ENCODE measurements at places on chromosomes 11 and 22.

- DNase-seq = no peak
Observed at GRCh38 chr11:15374418-15374817, 259.7 kb downstream of the INSC start.

GRCh38 chr11:106854429-106854828, 163.8 kb downstream of the GUCY1A2 start:
- DNase-seq = no peak

GRCh38 chr11:124012697-124013096, at the start of gene OR10G4:
Gene OR10G4, plus strand, starts transcription at chr11:124012997. Its CDS starts 2,578 bp downstream, at chr11:124015575.
- DNase-seq = no peak

DNA sequence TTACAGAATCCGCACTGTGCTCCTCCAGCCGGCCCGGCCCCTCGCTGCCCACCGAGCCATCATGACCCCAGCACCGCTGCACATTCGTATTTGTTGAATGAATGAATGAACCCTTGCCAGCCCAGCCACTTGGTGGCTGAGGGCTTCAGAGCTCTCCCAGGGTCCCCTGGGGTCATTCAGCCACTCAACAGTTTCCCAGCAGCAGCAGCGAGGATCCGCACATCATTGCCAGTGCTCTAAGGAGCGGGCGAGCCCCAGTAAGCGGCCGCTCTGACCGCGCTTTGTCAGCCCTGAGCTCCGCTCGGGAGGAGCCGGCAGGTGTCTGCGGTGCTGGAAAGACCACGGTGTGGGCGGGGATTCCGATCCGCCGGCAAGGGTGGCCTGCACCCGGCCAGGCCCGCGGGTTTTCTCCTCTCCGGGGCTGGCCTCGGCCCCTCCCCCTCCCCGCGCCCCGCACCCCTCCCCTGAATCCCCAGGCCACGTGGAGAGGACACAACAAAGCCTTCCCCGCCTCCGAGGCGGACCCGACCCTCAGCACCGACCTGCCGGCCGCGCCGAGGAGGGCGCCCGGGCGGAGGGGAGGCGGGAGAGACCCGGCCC, 563 bp downstream of the BID start:
- peak; percentile 80 for DNase-seq

DNA sequence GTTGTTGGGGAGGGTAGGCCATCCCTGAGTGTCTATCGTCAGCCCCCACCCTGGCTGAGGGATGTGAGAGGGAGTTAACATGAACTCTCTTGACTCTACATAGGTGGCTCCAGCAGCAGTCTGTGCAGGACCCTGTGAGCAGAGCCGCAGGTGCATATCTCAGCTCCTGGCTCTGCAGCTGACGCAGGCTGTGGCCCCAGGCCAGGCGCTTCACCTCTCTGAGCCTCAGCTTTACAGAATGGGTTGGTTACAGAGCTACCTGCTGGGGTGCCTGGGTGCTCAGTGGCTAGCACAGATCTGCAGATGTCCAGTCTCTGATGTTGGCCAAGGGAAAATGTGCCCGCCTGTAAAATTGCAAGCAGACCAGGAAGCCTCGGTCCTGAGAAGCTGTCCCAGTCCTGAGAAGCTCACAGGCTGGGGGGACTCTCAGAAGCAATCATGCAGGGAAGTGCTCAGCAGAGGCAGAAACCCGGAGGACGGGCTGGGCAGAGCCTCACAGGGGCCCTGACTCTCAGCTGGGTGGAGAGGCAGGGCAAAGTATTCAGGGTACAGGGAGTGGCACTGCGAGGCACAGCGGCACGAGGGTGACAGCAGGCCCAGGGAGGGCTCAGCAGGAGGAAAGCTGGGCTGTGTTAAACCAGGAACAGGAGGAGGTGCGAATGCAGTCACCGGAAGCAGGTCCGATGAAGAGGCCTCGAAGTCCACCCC, 15.9 kb upstream of the LRP5 start:
- DNase-seq = no peak

GRCh38 chr22:48713272-48714205, 1114.1 kb downstream of the BRD1 start:
- no peak for DNase-seq

DNA sequence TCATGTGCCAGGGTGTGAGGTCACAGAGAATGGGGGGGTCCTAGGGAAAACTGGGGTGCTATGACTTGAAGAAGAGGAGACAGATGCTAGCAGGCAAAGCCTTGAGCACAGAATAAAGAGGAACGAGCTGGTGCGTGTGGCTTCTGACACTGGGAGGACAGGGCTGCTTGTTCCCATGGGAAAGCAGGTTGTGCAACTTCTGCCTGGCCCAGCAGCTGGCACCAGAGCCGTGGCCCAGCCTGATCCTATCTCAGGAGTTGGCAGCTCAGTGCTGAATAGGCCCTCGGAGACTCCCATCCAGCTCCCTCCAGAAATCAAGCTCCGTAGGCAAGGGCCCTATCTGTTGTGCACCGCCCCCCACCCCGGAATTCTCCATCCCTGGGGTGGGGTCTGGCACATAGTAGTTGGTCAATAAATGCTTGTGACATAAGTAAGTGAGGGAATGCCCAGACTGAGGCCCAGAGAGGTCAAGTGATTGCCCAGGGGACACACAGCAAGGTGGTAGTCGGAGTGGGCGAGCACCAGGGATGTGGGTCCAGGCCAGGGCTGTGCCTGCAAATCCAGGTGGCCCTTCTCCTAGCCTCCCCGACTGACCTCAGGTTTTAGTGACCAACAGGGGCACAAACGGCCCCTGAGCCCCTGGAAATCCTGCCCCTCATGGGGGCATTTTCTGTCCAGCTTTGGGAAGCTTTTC, 19.5 kb upstream of the FADD start:
- no peak for DNase-seq

GRCh38 chr22:26589845-26590736, at the start of gene TPST2:
Gene TPST2, minus strand, starts transcription at chr22:26590132. Its CDS starts 48,502 bp downstream, at chr22:26541630.
- DNase-seq = peak; percentile 91

DNA sequence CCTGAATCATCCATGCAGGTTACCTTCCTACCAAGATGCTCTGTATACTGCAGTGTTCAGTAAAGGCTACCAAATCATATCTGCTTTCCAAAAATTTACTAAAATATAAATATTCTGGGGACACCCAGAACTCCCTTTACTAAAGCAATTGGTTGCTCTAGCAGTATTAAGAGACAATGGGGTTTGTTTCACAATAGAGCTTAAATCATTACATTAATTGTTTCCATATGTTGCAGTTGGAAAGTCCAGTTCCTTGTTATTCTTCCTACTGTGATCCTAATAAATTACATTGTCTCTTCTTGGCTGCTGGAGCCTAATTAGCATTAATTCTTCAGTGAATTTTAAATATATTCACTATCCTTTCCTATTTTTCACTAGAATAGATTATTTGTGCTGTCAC, 316.0 kb upstream of the MTNR1B start:
- no peak for DNase-seq

DNA sequence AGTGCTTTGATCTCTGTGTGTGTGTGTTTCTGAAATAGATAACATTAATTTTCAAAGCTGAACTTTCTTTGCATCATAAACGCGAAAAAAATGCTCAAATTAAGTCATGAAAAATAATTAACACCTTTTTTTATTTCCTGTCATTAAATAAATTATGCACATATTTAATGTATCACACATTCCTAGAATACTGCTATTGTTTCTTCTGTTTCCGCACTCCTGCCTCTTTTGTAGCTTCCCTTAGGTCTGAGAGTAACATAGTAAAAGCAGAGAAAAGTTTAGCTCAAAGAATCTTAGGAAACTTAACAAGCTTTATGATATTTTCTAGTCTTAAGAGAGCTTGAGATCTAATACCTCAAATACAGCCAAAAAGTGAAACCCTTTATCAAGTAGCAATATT, 504.2 kb downstream of the JRKL start:
- DNase-seq = no peak

DNA sequence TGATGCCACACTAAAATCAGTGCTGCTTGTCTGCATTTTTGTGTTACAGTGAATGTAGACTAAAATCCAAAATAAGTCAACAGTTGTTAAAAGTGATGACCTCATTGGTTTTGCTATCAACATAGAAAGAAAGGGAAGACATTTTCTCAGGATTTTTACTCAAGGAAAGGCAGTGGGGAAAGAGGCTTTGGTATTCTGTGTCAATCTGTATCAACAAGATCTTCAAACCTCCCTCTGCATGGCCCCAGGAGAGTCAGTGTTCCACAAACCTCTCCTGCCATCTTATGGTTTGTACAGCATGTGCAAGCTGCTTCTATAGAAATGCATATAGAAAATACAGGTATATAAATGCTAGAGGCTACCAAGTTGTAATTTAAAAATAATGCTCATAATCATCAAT, 13.8 kb upstream of the OR51M1 start:
- DNase-seq = peak; percentile 57

DNA sequence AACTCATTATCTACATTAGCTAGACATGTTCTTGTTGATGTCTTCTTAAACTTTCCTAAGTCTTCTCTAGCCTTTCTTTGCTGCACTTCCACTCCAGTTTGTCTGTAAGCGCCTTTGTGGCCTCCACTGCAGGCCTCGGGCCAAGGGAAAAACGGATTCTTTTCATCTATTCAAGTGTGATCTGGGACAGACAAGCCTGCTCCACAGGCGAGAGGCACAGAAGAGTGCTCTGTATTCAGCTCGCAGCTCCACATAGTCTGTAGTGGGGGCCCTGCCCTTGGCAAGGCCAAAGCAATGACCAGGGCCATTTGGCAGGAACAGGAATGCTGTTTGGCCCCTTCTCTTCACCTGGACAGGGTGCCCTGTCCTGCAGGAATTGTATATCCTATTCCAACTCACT, 84.1 kb upstream of the BARX2 start:
- no peak for DNase-seq

DNA sequence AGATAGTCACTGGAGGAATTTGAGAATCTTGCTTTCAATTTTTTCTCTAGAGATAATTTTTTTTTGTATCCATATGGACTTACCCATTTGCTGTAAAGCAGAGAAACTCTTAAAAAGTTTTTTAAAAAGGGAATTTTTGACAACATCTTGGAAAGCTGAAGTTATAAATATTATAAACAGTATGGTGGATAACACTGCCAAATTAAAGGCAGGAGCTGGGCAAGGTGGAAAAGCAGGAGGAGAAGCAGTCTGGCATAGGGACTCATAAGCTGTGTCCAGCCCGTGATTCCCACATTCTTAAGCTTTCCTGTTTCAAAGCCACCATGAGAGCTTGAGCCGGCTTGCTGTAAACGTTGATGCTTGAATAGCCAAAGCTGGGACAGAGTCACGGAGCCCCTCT, 149.5 kb downstream of the NAV2 start:
- no peak for DNase-seq

DNA sequence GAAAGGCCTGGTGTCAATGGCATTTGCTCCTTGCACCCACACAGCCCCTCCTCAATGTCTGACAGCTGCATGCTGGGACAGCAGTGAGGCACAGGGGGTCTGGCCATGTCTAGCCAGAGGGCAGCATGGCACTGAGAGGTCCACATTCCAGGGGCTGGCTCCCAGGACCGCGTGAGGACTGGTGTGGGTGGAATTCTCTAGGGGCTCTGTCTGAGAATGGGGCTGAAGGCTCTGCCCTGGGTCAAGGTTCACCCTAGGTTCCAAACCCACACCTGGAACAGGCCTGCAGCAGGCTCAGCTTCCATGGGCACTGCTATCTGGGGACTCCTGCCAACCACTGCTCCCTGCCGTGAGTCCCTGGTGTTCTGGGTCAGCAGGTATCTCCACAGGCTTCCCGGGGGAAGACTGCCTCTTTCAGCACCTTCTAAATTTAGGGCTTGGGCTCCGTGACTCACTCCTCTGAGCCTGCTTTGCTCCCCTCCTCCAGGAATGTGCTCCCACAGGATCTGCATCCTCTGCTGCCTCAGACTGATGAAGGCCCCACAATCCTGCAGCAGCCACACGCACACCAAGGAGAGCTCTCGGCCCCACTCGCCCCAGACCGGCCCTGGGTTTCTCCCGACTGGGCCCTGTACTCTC, 4.2 kb downstream of the STARD10 start:
- no peak for DNase-seq

GRCh38 chr11:6653097-6653496, 2.5 kb downstream of the DCHS1 start:
- DNase-seq = no peak

DNA sequence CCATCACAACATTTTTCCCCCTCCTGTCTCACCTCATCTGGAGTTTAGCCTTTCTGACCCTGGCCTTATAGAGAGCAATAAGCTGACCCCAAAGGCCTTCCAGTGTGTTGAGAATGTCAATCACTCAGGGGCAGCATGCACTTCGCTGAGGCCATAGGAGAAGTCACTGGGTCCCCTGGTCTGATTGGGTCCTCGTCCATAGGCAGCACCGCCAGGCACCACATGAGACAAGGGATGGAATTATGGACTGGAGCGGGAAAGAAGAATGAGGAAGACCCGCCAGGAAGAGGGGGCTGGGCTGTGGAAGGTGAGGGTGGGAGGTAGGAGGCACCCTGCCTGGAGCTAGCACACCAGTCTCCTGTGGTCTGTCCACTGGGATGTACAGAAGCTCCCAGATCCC, 72.9 kb downstream of the DSCAML1 start:
- no peak for DNase-seq

DNA sequence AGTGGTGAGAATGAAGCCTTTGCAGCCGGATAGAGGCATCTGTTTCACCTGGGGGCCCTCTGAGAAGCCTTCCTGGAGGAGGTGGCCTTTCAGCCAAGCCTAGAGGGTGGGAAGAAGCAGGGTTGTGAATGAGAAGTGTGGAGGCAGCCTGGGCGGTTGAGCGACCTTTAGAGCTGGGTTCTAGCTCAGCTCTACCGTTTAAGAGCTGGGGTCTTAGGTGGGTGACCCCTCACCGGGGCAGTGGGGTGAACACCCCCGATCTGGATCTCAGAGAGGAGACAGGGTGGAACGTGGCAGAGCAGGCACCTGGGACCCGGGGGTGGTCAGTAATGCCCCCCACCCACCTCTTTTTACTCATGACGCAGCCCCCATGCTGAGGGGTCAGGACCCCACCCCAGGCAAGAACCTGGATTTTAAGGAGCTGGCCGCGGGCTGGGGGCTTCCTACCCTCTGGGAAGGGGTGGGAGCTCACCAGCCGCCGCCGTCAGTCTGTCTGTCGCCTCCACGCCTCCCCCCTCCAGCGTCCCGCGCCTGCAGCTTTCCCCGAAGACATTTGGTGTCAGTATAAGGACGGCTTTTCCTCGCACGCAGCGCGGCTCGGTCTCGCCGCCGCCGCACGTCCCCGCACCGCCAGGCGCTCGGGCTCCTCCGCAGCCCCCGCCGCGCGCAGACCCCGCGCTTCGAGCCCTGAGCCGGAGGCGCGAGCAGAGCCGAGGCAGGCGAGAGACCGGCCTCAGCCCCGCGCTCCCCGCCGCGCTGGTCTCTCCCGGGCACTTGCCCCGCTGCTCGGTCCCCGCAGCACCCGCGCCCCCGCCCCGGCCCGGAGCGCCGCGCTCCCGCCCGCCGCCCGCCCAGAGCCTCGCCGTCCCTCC, 13.3 kb upstream of the CACNA1I start:
- DNase-seq = no peak

- DNase-seq = no peak
Observed at GRCh38 chr11:116903090-116903489, 65.7 kb upstream of the APOA1 start.

- DNase-seq = no peak
Observed at GRCh38 chr11:33775832-33776470, 1.6 kb upstream of the FBXO3 start.

DNA sequence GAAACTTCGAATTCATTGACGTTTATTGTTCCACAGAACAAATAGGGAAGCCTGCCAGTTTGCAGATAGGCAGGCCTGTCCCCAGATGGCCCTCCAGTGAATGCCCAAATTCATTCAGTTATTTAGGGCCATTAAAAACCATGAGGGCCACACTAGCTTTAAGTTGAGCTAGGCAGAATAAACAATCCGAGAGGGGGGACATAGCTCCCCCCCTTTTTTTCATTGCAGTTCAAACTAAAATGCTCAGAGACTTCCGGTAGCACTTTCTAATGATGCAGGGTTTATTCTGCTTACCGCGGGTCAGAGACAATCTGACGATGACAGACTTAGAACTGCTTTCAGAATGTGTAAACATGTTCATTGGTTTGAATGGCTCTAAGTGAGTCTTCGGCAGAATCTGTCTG, 72.0 kb downstream of the ZBTB16 start:
- no peak for DNase-seq
